HS-5 (cell line): ENCODE measurements at places on chromosomes 1 and 21.

GRCh38 chr21:45818904-45819285, 162.7 kb upstream of the COL6A1 start:
- peak; percentile 34 for DNase-seq

- no peak for DNase-seq
These were observed 2.6 kb upstream of the TSPAN1 start for GRCh38 chr1:46172321-46172720.

GRCh38 chr1:5904551-5904950, 87.7 kb downstream of the NPHP4 start:
- no peak for DNase-seq

DNA sequence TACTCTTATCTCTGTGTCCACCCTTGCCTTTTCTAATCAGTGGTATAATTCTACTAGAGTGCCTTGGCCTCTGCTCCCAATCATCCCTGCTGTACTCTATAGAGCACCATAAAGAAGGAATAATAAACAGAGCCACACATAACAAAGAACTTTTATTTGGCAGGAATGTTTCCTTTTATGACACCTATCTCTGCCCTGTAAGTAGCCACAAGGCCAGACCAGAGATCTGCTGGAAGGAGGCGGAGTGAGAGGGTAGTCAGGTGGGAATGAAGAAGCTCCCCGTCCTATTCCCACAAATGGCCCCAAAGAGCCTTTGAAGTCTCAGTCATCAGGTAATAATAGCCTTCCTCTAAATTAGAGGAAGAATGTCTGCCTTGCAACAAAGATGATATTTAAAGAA, 32.7 kb downstream of the WLS start:
- no peak for DNase-seq

- no peak for DNase-seq
These were observed 29.9 kb upstream of the IGSF21 start for GRCh38 chr1:18077657-18078215.

GRCh38 chr1:233945573-233945972, 41.1 kb downstream of the SLC35F3 start:
- DNase-seq = peak; percentile 2

GRCh38 chr1:17826165-17826488, 71.0 kb downstream of the ACTL8 start:
- no peak for DNase-seq

GRCh38 chr21:37153935-37154350, 80.9 kb downstream of the TTC3 start:
- no peak for DNase-seq
